ENCODE measurements at places on chromosomes 16 and 17.

- DNase-seq: no peak
Measured at GRCh38 chr16:72889616-72890582, 158.0 kb downstream of the ZFHX3 start.

GRCh38 chr16:11067697-11068141 lies 123.4 kb downstream of the CLEC16A start:
- no peak for DNase-seq

DNA sequence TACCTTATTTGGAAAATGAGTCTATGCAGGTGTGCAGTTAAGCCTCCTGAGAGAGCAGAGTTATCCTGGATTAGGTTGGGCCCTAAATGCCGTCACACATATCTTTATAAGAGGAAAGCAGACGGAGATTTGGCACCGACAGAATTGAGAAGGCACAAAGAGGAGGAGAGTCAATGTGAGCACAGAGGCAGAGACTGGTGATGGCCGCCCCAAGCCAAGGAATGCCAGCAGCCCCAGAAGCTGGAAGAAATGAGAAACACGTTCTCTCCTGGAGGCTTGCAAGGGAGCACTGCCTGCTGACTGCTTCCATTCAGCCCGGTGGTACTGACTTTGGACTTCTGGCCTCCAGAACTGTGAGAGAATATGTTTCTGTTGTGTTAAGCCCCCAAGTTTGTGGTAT lies 3.2 kb downstream of the SLC46A1 start:
- DNase-seq: no peak

DNA sequence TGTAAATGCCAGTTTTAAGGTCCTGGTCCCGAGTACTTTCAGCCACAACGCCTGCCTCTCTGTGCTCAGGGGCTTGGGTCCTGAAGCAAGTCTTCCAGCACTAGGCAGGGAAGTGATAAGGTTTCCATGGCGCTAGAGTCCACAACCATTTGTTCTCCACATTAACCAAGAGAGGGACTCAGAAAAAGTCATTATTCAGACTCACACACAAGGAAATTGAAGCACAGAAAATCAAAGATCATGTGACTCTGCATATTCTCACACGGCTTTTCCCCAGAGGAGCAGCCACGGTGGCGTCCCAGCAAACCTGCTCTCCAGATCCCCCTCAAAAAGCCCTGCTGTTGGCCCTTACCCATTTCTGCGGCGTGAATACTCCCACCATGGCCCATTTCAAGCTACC lies 9.7 kb downstream of the ENPP7 start:
- DNase-seq: no peak

DNA sequence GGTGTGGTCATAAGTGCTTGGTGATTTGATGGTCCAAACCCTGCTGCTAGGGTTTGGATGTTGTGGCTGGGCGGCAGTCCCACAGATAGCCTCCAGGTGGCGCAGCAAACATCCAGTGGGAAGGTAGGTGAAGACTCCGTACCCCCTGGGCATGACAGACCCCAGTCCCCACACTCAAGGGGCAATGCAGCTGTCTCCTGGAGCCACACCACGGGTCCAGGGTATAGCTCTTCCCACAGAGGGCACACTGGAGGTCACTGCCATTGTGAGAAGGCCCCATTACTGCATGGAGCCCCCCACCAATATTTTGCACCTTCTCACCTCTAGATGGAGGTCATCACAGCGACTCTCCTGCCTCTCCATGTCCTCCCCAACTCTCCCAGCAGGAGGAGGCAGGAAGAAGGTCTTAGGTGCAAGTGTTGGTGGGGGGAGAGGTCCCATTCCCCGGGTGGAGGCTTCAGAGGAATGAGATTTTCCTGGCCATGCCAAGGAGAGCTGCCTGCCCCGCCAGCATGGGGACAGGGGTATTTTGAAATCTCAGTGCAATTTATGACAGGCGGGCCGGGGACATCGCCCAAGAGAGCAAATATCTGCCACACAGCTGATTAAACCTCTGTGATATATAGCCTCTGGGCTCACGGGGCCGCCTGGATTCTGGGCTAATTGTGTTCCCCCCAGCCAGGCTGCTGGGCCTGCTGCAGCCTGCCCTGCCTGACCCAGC lies 17.1 kb upstream of the C17orf113 start:
- no peak for DNase-seq

DNA sequence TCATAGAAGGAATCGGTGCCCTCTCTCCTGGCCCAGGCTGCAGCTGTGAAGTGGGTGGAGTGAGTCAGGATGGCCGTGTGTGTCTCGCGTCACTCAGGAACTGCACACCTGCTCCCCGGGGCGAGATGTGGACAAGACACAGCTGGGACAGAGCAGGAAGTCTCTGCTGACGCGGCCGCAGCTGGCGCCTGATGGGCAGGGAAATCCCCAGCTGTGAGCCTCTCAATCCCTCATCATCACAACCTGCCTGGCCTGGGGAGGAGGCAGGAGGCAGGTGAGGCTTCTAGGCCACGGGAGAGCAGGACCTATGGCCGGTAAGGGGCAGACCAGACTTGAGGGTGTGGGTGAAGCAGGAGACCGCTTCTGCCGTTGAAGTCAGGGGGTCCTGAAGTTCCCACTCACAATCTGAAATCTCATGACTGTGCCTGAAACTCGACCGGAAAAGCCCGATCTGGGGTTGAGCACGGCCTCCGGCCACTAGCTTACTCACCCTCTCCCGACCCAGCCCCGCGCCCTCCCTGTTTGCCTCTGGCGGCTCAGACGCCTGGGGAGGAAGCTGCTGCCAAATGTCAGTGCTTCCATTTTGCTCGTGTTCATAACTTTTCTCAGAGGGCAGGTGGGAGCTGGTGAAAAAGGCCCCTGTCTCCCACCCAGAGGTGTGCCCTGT lies 1.1 kb upstream of the TRPV3 start:
- peak; percentile 9 for DNase-seq

GRCh38 chr16:57630407-57630797 lies 2.0 kb downstream of the ADGRG1 start:
- no peak for DNase-seq

DNA sequence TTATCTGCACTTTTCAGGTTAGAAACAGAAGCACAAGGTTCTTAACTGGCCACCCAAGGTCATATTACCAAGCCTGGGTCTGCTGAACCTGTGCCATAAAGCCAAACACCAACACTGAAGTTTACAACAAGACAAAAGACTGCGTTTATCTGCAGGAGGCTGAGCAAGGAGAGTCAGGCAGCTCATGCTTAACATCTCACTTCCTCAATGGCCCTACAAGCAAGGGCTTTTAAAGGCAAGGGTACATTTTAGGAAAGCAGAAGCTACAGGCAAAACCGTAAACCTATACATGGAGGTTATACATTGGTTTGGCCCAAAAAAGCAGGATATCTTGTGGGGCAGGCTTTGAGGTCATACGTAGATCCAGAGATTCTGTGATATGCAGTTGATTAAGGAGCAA lies 91.2 kb downstream of the GNAO1 start:
- DNase-seq: no peak

DNA sequence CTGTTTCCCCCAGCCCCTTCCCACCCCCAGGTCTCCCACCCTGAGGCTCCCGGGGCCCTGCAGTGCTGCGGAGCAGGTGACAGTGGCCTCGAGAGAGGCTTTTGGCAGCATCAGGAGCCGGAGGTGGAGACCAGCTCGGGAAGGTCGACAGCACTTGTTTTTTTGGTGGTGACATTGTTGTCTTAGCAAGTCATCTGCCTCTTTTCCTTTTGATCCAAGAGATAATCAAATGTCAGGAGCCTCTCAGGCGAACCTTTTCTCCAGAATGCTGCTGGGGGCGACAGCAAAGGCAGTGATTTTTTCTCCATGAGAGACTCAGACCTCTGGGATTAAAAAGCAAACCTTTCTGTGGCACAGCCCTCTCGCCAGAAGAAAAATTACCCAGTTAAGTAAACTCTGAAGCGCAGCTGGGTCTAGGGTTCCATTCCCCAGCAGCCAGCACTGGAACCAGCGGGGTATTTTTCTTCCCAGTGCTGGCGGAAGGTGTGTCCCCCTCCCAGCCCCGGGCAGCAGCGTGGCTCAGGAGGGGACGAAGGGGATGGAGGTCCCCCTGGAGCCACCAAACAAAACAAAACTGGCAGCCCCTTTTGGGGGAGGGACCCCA lies 37.2 kb downstream of the GRIN2C start:
- no peak for DNase-seq

All from stimulated activated CD8-positive, alpha-beta memory T cell treated with anti-CD3 and anti-CD28 coated beads, Interleukin-15, amount 100 ng/mL, for 4 hours (primary cell).